Dermis microvascular lymphatic vessel endothelial cell (primary cell): ENCODE measurements at places on chromosomes 16 and 17. TPM values are rescaled to one million over a fixed set of nuclear protein-coding genes. Genes with fewer than 3 reads are reported as not detected.

- no peak for DNase-seq
Observed at GRCh38 chr17:68387435-68388218, 69.7 kb downstream of the WIPI1 start.

- no peak for DNase-seq
Observed at GRCh38 chr16:56047307-56048234, 143.7 kb upstream of the GNAO1 start.

GRCh38 chr17:80284631-80285030 is 24.0 kb downstream of the RNF213 start:
- DNase-seq = no peak

DNA sequence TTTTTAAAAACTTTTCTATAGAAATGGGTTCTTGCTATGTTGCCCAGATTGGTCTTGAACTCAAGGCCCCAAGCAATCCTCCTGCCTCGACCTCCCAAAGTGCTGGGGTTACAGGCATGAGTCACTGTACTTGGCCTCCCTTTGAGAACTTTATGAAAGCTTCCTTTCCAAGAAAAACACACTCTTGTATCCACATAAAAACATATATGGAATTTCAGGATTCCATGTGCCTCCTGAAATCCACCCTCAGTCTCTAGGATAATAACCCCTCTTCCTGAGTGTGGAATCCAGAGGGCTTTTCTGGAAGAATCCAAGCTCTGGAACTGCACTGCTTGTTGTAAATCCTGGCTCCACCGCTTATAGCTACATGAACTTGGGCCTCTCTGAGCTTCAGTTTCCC is 53.2 kb upstream of the MRTFB start:
- peak; percentile 27 for DNase-seq

DNA sequence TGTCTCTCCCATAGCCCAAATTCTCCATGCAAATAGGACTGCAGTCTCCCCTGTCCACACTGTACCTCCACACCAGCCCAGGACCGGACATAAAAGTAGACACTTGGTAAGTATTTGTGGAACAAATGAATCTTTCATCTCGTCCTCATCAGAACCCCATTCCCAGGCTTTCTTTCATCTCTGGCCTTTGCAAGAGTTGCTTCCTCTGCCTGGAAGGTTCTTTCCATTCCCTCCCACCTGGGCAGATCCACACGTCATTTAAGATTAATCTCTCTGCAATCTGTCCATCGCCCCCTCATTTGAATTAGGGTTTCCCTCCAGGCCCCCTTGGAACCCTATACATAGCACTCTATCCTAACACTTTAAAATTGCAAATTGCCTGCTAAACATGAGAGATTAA is 3.9 kb upstream of the NXPH3 start:
- no peak for DNase-seq

- no peak for DNase-seq
Observed at GRCh38 chr16:89253548-89254287, 36.2 kb downstream of the ZNF778 start.

GRCh38 chr16:2273484-2273883 is 5.6 kb upstream of the RNPS1 start:
- no peak for DNase-seq

DNA sequence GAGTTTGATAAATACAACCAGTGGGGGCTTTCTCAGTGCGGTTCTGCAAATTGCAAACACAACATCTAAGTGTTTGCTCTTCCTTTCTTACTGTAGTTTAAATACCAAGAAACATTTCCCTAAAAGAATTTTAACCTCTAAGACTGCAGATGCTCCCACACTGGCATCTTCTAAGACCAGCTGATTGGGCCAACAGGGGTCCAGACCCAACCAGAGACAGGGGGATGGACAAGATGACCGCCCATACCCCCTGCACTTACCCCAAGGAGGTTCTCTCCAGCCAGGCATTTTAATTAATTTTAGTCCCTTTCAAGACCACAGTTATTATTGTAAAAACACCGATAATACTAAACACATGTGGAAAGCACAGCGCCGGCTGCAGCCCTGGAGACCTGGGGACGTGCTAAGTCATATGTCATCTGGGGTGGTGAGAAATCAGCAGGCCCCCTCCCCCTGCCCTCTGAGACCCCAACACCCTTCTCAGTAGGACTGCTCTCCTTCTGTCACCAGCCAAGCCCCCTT is 242.3 kb downstream of the SOX9 start:
- no peak for DNase-seq

DNA sequence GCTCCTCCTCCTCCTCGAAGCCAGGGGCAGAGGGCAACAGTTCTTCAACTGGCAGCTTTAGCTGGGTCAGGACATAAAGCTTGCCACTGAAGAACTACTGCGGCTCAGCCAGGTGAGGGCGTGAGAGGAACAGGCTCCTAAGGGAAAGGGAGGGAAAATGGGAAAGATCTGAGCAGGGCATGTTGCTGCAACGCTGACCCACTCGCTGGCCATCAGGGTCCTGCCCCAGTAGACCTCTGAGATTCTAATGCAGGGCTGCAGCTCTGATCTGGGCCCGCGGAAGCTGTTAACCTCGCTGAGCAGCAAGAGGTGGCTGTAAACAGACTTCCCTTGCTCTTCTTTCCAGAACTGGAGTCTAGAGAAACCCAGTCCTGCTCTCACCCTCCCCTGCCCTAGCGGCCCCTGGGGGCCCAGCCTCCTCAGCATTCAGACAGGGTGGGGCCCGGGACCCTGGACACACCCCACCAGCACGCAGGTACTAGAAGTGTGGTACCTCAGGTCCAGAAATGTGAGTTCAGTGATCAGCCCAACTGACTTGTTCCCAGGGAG is 3.8 kb upstream of the TLCD2 start:
- DNase-seq = peak; percentile 35

GRCh38 chr16:29232811-29233704 is 173.5 kb downstream of the NPIPB11 start:
- DNase-seq = no peak

DNA sequence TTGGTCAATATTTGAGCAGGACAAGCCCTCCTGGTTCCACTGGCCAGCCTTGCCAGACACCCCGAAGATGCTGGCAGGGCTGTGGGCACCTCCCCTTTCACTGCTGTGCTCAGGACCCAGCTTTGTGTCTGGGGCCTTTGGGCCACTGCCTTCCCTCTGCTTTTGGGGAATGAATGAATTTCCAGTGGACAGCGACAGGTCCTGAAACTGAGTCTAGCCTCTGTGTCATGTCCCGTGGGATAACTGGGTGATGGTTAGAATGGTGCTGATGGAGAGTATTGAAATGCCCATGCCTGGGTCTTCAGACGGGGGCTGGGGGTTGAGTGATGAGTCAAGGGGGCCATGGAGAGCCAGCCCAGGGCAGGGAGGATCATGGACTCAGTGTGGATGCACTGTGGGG is 135.8 kb downstream of the FOXL1 start:
- DNase-seq = no peak

NPW gene
- total RNA-seq = 0.25 and 1.3 TPM in 2 replicates

HSF5 gene
- total RNA-seq = under 0.01 TPM in 1 of 2 replicates, not detected in the other

BLMH gene
- total RNA-seq = 43.6 and 46.3 TPM in 2 replicates

PRSS33 gene
- total RNA-seq = not detected in 2 replicates
